ENCODE measurements at places on chromosomes 1 and 21.

DNA sequence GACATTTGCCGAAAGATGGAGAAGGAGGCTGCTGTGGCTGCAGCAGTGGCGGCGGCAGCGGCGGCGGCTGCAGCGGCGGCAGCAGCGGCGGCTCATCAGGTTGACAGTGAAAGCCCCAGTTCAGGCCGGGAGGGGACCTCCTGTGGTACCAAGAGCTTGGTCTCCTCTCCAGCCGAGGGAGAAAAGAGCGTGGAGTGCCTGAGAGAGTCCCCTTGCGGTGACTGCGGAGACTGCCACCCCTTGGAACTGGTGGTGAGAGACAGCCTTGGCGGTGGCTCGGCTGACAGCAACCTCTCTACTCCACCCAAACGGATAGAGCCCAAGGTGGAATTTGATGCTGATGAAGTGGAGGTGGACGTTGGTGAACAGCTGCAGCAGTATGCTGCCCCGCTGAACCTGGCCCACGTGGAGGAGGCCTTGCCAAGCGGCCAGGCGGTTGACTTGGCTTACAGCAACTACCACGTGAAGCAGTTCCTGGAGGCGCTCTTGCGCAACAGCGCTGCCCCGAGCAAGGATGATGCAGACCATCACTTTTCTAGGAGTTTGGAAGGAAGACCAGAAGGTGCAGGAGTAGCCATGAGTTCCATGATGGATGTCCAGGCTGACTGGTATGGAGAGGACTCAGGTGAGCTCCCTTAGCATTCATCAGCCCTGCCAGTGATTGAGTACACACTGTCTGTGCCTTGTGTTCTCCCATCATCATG is 6.3 kb downstream of the ZBTB8B start:
- peak; percentile 21 for DNase-seq

DNA sequence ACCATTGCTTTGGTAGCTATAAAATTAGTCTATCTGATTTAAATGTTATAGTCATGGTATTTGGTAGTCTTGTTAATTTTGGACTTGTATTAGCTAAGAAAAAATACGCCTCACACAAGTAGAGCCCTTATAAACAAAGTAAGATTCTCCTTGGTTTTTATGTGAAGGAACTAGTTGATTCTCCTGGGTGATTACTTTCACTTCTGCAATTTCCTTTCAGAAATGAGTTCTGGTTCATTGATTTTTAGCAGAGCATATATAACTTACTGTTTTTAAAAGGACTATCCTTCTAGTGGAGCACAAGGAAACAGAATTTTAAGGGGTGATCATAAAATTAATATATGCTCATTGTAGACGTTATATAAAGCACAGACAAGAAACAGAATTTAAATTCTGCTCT is 120.1 kb downstream of the BACH1 start:
- DNase-seq: no peak

GRCh38 chr1:47561523-47562007 is 123.7 kb downstream of the FOXD2 start:
- no peak for DNase-seq

DNA sequence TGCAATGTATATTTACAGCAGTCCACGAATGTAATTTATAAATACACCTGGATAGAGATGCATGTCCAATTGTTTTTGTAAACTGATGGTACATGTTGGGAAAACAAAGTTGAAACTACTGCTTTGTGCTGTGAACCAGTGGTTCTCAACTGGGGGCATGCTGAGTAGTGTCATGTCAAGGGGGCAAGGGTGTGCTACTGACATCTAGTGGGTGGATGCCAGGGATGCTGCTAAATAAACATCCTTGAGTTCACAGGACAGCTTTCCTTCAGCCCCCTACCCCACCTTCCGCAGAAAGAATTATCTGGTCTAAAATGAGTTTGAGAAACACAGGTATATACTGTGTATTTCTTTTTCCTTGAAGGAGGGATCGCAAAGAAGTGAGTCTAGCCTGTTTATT is 95.9 kb downstream of the RASAL2 start:
- no peak for DNase-seq

DNA sequence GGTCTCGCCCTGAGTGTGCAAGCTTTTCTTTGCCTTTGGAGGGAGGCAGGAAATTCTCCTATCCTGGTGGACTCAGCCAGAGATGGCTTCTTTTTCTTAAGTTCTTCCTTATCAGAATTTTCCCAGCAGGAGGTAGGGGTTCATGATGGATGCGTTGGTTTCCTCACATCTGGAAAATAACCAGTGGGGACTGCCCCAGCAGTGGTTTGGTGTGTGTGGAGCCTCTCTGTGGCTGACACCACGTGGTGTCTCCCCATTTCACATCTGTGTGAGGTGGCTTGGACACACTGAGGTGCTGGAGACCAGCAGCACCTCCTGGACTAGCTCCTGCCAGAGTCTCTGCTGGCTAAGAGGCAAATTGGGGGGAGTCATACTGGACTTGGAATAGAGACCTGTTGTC is 32.6 kb downstream of the B3GALT5 start:
- no peak for DNase-seq

Measured in stimulated activated CD4-positive, alpha-beta T cell treated with anti-CD3 and anti-CD28 coated beads, Interleukin-1b, Interleukin-23, amount 100 ng/mL, for 24 hours (primary cell).